ENCODE measurements at places on chromosomes 1 and 21.

DNA sequence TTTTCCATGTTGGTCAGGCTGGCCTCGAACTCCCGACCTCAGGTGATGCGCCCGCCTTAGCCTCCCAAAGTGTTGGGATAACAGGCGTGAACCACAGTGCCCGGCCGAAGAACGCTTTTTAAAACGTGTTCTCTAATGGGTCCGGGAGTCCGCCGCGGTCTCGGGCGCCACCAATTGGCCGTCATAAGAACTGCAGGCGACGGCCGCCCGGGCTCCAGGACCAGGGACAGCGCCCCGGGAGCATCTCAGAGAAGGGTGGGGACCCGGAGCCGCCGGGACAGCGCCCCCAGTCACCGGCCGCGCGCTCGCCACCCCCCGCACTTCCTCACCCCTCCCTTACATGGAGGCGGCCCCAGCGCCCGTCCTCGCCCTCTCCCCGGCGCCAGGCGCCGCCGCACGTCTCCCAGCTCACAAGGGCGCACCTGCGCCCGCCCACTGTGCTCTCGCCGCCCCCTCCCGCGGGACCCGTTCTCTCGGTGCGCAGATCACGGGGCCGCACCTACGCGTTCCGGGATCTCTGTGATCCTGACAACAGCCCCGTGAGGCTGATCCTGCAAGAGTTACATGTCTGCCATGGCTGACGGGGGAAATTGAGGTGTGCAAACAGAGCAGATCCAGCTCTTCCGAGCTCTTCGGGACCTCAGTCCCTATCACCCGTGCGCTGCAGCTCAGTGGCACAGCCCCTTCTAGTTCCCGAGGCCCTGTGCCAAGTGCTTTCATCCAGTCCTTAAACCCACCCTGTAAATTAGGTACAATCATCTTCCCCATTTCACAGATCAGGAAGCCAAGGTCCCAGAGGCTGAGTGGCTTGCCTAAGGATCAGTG, 9.8 kb downstream of the RAP1GAP start:
- peak; percentile 76 for DNase-seq

GRCh38 chr1:74583397-74583796, 71.0 kb upstream of the LRRC53 start:
- no peak for DNase-seq

GRCh38 chr1:169694304-169695075, 16.9 kb downstream of the SELL start:
- no peak for DNase-seq

DNA sequence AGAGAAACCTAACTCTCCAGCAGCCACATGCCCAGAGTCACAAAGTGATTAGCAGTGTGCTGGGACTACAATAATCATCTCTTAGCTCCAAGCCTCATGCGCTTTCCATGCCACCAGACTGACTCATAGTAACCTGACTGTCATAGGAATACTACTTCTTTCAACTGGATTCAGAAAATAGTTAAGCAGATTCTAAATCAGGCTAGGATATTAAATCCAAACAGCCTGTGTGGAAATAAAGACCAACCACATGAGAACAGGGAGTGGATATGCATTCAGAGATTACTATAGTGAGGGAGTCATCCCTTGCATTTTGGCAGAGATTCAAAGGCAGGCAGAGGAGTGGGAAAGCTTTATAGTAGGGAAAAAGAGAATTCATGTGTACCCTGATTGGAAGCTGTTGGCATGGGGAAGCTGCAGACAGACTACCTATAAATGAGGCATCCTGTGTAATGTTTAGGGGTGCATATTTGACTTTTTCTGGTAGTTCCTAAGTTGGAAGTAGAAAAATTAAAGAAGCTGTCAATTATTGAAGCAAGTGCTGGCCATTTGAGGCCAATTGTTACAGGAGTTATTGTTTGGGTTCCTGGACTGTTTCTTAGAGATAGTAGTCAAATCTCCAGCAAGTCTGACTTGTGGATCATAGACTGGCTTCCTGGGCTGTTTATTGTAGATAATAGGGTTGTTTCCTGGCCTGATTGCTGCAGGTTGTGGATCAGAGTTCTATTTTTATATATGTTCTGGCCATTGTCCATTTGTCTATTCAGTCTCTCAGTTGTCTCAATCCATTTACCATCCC, 31.7 kb upstream of the DNAH14 start:
- no peak for DNase-seq

GRCh38 chr1:29711582-29712283, 475.4 kb downstream of the PTPRU start:
- DNase-seq, result no peak
